ENCODE measurements at places on chromosomes 1 and 21.

GRCh38 chr1:201429736-201430501 is 8.4 kb upstream of the TNNI1 start:
- DNase-seq = no peak

DNA sequence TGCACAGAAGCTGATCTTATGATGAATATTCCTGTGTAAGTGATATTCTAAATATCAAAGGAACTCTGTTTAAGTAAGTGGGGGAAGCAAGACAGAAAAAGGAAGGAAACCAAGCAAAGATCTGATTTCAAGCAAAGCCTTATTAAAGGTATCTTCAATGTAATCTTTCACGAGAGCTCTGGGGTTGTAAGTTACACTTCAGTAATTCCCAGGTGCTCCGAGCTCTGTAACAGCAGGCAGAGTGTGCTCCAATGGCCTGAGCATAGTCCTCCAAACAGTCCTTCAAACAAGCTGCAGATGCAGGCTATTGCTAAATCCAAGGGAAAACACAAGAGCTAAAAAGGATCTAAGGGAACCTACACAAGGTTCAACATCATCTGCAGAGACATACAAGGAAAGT is 949.7 kb upstream of the TMPRSS15 start:
- no peak for DNase-seq

GRCh38 chr1:19764848-19765247 is 34.9 kb downstream of the TMCO4 start:
- DNase-seq = no peak

- no peak for DNase-seq
Observed at GRCh38 chr1:198373376-198373775, 167.1 kb downstream of the ATP6V1G3 start.

DNA sequence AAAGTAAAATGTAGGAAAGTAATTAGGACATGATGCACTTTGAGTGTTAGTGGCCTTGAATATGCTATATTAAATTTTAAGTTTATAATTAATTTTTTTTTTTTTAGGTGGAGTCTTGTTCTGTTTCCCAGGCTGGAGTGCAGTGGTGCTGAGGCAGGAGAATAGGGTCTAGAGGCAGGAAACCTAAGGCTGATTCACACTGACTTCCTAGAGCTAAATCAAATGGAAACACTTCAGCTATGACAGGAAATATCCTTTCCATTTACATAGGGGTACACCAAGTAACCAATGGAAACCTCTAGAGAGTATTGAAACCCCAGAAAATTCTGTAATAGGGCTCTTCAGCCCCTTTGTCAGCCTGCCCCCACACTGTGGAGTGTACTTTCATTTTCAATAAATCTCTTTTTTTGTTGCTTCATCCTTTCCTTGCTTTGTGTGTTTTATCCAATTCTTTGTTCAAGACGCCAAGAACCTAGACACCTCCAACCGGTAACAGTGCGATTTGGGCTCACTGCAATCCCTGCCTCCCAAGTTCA is 17.9 kb upstream of the THRAP3 start:
- no peak for DNase-seq

DNA sequence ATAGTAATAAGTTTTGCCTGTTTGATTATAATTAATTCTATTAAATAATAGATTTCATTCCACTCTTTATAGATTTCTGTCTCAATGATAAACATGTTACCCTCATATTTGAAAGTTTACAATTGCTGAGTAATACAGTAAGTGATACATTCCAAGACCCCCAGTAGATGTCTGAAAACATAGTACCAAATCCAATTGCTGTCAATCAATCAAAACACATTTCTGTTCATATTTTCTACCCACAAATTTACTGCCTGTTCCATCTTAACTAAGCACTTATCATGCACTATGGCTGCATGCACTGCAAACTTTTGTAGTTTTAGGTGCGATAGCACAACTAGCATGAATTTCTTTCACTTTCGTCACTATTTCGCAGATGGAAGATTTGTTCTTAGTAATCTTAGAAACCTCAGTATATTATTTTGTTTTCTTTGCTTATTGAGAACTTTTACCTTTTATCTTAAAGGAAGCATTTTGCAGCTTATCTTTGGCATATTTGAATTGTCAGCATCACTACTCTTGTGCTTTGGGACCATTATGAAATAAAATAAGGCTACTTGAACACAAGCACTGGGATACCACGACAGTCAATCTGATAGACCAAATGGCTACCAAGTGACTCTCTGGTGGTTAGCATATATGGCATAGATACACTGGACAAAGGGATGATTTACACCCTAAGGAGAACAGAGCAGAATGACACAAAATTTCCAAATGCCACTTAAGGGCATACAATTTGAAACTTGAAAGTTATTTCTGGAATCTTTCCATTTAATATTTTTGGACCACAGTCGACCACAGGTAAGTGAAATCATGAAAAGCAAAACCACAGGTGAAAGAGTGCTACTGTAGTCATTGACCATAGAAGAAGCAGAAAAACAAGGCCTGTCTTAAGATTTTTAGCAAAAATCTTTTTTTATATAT is 67.6 kb downstream of the RGS13 start:
- no peak for DNase-seq

- no peak for DNase-seq
Observed at GRCh38 chr1:58584082-58584895, 7.2 kb upstream of the TACSTD2 start.
